Osteocyte (in vitro differentiated cells): ENCODE measurements at places on chromosomes 4 and X.
A peak's percentile ranks its signal among the peaks of the same experiment; 100 is the strongest.

DNA sequence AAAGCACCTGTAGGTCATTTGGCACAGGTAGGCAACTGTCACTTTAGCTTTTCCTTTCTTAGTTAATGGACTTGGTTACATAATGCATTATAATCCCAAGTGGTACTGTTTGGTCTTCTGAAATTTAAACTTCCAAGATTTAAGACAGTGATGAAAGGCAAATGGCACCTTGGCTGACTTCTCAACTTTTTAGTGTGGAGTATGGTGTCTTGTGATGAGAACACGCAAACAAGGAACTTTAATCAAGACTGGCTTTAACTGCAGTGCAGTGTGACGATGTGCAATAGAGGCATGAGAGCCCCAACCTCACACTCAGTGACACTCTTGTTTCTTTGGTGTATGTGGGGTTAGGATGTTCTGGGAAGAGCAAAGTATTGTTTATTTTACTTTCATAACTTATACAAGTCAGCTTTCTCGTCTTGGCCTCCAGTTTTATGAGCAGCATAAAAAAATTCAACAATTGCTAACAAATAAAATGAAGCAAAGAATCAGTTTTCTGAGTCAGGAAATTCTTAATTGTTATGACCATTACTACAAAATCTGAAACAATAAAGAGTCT lies 171.9 kb downstream of the MAD2L1 start:
- H3K27me3 ChIP-seq = no peaks in the 10 kb centered on the region
- H3K27ac ChIP-seq = no peak overlapping the region
- H3K36me3 ChIP-seq = no peaks in the 10 kb centered on the region

GRCh38 chrX:152991123-152991522 lies 2.8 kb downstream of the PNMA5 start:
- H3K36me3 ChIP-seq = no peaks in the 10 kb centered on the region
- H3K4me3 ChIP-seq = no peak overlapping the region
- no peak overlapping the region for H3K27ac ChIP-seq
- H3K27me3 ChIP-seq = peaks cover 2% of the 10 kb centered on the region
- no peak for DNase-seq
- H3K4me1 ChIP-seq = no peaks in the 10 kb centered on the region

- peaks cover 10% of the 10 kb centered on the region for H3K36me3 ChIP-seq
- H3K27ac ChIP-seq = no peak overlapping the region
- no peak for DNase-seq
- peaks cover 25% of the 10 kb centered on the region for H3K4me1 ChIP-seq
These were observed 22.1 kb downstream of the SLIT2 start for GRCh38 chr4:20273793-20274192.

GRCh38 chr4:1112174-1112820 lies 1.1 kb downstream of the RNF212 start:
- DNase-seq = no peak
- H3K27me3 ChIP-seq = peaks cover 56% of the 10 kb centered on the region
- H3K4me1 ChIP-seq = peaks cover 5% of the 10 kb centered on the region
- H3K4me3 ChIP-seq = no peak overlapping the region
- no peaks in the 10 kb centered on the region for H3K36me3 ChIP-seq

DNA sequence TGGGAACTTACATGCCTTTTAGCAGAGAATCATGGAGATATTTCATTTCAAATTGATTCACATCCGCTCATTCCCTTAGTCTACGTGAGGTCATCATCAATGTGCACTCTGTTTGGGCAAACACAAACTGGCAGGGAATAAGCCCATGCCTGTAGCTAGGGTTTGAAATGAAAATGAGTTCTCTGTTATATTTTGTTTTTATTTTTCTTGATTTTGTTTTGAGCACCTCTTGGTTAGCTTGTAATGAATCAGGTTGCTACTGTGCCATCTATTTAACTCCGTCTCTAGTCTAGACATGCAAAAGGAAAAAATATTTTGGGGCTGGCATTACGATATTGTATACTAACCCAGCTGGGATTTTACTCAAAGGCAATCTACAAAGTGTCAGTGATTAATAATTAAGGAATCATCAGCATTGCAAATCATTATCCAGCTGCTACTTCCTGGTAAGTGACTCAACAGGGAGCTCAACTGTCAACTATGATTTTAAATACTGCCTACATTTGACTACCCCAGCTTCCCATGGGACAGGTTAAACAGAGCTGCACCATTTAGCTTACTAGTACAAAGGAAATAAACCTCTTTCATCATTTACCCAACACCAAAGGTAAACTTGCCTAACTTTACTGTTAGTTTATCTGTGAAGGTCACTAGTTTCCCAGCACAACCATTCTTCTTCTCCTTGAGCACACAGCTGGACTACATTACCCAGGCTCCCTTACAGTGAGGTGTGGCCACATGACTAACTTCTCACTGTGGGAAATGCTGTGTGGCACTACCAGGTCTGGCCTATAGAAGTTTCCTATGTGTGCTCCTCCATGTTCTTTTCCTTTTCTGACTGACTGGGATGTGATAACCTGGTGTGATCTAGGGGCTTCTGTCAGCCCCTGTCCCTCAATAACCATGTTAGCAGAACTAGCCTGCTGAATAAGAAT lies 21.2 kb upstream of the TRPC5OS start:
- H3K4me3 ChIP-seq = no peak overlapping the region
- no peak overlapping the region for H3K27ac ChIP-seq
- DNase-seq = no peak
- no peaks in the 10 kb centered on the region for H3K4me1 ChIP-seq
- peaks cover 2% of the 10 kb centered on the region for H3K27me3 ChIP-seq

- H3K27ac ChIP-seq = no peak overlapping the region
- H3K27me3 ChIP-seq = no peaks in the 10 kb centered on the region
- H3K36me3 ChIP-seq = no peaks in the 10 kb centered on the region
- no peaks in the 10 kb centered on the region for H3K4me1 ChIP-seq
- DNase-seq = no peak
These were observed 414.6 kb upstream of the HS3ST1 start for GRCh38 chr4:11843340-11843739.

DNA sequence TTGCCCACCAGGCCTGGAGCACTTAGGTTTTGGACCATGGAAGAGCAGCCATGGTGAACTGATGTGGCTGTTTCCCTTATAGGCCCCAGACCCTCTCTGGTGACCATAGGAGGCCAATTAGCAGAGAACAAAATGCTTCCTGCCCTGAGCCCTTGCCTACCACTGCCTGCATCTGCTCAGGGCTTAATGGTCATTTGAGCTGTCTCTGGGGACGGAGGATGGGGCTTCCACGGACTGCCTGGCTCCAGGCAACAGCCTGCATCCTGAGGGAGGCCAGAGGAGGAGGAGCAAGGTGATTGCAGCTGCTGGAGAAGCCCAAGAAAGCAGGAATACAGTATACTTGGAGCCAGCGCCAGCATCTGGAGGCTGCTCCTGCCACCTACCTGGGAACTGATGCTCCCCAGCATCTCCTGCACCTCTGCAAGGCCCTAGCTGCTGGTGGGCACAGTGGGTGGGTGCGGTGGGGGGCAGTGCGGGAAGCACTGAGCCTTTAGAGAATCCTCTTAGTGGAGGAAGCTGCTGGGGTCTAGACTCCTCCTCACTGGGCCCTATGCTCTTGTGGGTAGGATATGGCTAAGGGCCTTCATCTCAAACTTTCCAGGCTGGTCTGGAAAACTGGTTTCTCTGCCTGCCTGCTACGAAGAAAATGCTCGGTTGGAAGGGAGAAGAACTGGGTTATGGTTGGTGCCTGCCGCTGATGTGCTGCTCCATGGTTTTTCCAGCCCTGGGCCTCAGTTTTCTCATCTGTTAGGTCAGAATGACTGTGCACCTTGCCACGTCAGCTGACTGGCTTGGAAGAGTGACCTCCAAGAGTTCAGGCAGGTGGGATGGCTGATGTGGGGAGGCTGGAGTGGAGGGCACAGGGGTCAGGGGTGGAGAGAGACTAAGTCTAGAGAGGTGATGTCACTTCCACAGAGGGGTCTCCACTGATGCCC lies 158.8 kb upstream of the PJA1 start:
- no peaks in the 10 kb centered on the region for H3K36me3 ChIP-seq
- DNase-seq = peak; percentile 69
- no peaks in the 10 kb centered on the region for H3K27me3 ChIP-seq
- H3K4me1 ChIP-seq = no peaks in the 10 kb centered on the region

- H3K36me3 ChIP-seq = no peaks in the 10 kb centered on the region
- H3K27me3 ChIP-seq = peaks cover 14% of the 10 kb centered on the region
- H3K27ac ChIP-seq = no peak overlapping the region
- no peak overlapping the region for H3K4me3 ChIP-seq
- H3K4me1 ChIP-seq = no peaks in the 10 kb centered on the region
- DNase-seq = no peak
These were observed 16.9 kb downstream of the CWH43 start for GRCh38 chr4:49002931-49003330.

- DNase-seq = no peak
- no peak overlapping the region for H3K27ac ChIP-seq
- no peak overlapping the region for H3K4me3 ChIP-seq
- peaks cover 8% of the 10 kb centered on the region for H3K27me3 ChIP-seq
- no peaks in the 10 kb centered on the region for H3K36me3 ChIP-seq
These were observed 57.1 kb downstream of the NIPAL1 start for GRCh38 chr4:48073567-48074103.

DNA sequence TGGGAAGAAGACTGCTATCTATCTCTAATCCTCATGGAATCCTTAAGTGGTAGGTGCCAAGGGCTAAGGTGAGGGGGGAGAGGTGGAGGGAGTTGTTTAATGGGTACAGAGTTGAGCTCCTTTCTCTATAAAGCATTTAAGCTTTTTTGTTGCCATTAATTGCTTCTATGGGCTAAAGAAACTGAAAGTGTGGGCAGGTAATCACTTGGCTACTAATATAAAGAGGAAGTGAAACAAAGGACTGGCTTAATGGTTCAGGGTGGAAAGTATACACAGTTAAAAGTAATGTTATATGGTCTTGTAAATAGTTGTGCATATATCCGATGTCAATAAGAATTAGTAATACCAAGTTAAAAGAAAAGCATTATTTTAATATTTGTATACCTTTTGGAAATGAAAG lies 83.9 kb downstream of the POLA1 start:
- H3K36me3 ChIP-seq = peaks cover 9% of the 10 kb centered on the region
- no peaks in the 10 kb centered on the region for H3K4me1 ChIP-seq
- DNase-seq = no peak
- no peaks in the 10 kb centered on the region for H3K27me3 ChIP-seq
- no peak overlapping the region for H3K4me3 ChIP-seq

- H3K27ac ChIP-seq = peak within 1 kb of the TSS; percentile 81
- no peak for DNase-seq
- no peaks in the 10 kb centered on the region for H3K27me3 ChIP-seq
- no peaks in the 10 kb centered on the region for H3K4me1 ChIP-seq
- H3K36me3 ChIP-seq = no peaks in the 10 kb centered on the region
- H3K4me3 ChIP-seq = peak within 1 kb of the TSS; percentile 83
These were observed at the start of gene GPRASP2 for GRCh38 chrX:102712216-102712966. GPRASP2 (plus strand) TSS chrX:102712448; CDS start chrX:102714870, 2,422 bp downstream.

- no peaks in the 10 kb centered on the region for H3K4me1 ChIP-seq
- H3K27me3 ChIP-seq = peaks cover under 1% of the 10 kb centered on the region
- DNase-seq = no peak
- H3K27ac ChIP-seq = no peak overlapping the region
- no peak overlapping the region for H3K4me3 ChIP-seq
- H3K36me3 ChIP-seq = no peaks in the 10 kb centered on the region
These were observed 62.5 kb upstream of the PDHA1 start for GRCh38 chrX:19281256-19281655.

GRCh38 chr4:89753601-89754066 lies 83.3 kb downstream of the SNCA start:
- no peak for DNase-seq
- peak overlapping the region; percentile 91 for H3K27ac ChIP-seq
- no peaks in the 10 kb centered on the region for H3K36me3 ChIP-seq
- no peaks in the 10 kb centered on the region for H3K27me3 ChIP-seq
- no peak overlapping the region for H3K4me3 ChIP-seq
- peaks cover 24% of the 10 kb centered on the region for H3K4me1 ChIP-seq

DNA sequence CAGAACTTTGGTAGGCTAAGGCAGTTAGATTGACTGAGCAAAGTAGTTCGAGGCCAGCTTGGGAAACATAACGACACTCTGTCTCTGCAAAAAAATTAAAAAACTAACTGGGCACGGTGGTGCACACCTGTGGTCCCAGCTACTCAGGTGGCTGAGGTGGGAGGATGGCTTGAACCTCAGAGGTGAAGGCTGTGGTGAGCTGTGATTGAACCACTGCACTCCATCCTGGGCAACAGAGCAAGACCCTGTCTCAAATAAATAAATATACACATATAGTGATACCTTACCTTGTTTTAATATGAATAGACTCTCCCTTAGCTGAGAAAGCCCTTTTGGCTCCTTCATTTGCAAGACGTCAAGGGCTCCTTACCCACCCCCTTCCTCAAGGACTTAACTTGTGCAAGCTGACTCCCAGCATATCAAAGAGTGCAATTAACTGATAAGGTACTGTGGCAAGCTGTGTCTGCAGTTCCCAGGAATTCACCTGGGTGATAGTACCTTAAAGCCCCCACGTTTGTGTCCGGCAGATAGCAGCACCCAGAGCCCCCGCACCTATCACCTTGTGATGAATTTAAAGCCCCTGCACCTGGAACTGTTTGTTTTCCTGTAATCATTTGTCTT lies 655.6 kb upstream of the GALNTL6 start:
- no peak overlapping the region for H3K4me3 ChIP-seq
- no peak for DNase-seq
- H3K36me3 ChIP-seq = no peaks in the 10 kb centered on the region
- no peak overlapping the region for H3K27ac ChIP-seq
- no peaks in the 10 kb centered on the region for H3K27me3 ChIP-seq
- no peaks in the 10 kb centered on the region for H3K4me1 ChIP-seq
